NCI-H1417 treated with DMSO at 0.1 percent for 48 hours (cell line): ENCODE measurements at places on chromosomes 6 and 20.
A peak's percentile ranks its signal among the peaks of the same experiment; 100 is the strongest.

DNA sequence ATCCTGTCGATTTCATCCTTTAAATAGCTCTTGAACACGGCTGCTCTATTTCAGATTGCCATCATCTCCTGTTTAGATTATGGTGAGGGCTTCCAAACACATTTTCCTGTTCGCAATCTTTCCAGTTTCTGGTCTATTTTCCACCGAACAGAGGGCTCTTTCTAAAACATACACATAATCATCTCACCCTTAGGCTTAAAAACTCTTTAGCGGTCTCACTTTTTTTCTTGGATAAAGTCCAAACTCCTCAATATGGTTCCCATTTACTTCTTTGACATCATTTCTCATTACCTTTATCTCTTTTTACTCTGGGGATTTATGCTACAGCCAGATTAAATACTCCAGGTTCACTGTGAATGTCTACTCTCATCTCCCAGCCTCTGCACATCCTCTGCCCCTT, 103.4 kb upstream of the STMND1 start:
- DNase-seq = no peak

GRCh38 chr20:52313341-52313963, 121.9 kb upstream of the ZFP64 start:
- DNase-seq = peak; percentile 43

DNA sequence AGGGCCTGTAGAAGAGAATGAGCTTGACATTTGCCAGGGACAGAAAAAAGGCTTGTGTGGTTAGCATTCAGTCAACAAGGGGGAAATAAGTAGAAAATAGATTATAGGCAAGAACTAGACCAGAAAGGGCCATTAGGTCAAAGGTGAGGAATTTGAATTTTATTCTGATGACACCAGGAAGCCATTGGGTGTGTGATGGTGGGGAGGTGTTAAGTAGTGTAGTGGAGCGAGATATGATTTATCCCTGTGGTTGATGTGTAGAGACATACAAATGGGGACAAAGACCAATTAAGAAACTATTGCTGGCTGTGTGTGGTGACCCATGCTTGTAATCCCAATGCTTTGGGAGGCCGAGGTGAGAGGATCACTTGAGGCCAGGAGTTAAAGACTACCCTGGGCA, 11.0 kb downstream of the DSTN start:
- DNase-seq = no peak

- DNase-seq = no peak
These were observed 41.1 kb downstream of the LRP11 start for GRCh38 chr6:149823013-149823412.

DNA sequence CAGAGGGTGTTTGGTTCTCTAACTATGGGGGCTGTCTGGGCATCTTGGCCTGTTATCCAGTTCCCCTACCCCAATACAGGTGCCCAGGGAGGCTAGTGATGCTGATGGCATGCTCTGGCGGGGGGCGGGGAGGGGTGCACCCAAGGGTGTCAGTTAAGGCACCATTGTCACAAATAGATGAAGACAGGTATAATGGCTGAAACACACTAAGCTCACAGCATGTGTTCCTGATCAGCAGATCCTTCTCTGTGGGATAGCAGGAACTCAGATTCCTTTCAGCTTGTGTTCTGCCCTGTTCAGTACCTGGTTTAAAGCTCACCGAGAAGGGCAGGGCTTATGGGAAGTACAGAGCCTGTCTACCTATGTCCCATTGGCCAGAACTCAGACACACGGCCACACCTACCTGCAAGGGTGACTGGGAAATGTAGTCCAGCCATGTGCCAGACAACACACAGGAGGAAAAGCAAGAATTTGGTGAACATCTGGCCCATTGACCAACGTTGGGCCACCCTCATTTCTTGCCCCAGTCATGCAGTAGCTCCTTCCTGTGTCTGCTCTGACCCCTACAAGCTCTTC, 3.4 kb upstream of the RSPO4 start:
- DNase-seq = no peak

DNA sequence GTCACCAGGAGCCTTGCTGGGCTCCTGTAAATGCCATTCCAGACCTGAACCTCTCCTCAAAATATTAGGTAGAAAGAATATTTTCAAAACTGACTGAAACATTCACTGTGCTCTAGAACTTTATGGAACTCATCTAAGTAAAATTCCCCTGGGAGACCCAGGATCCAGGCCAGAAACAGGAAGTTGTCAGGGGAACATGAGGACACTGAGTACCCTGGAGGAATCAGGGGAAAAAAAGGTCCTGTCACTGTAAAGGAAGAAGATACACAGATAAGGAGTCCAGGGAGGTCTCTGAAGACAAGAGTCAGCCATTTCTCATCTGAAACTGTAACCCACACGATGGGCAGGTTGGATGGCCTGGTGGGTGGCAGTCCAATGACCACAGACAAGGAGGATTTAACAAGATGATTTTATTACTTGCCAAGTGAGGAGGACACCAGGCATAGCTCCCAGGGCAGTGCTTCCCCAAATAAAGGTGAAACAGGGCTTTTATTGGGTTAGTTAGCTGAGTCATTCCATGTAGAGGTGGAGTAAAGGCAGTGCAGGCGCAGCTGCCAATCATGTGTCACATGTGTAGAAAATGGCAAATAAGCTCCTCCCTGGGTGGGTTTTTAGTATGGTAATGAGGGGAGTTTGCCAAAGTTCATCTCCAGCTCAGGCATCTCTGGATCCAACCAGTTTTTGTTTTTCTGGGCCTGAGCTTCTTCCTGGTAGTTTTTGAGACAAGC, 138.5 kb downstream of the RCAN2 start:
- DNase-seq = no peak

DNA sequence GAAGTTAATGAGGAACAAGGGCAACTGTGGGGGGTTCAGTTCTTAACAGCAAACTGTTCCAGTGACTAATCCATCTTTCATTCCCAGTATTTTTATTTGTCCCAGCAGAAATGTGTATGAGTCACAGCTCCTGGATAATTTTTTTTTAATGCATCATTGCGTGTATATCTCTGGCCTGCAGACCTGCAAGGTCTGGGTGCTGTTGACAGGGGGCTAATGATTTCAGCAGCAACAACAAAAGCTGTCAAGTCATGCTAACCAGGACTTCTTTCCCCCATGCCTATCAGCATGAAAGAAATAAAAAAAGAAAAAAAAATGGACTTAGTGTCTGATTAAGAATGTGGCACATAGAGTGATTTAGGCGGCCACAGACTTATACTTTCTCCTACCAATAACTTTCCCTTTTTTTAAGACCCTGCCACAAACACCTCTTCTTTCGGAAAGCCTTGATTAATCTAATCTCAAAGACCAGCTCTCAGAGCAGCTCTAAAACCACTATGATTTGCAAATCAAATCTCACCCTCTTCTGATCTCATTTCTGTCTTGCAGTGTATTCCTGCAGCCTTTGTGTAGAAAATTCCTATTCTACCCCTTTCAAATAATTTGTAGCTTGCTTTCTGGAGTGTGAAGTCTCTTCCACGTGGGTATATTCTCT, 14.2 kb upstream of the PREX1 start:
- DNase-seq = no peak

GRCh38 chr20:31602779-31603441, 2.2 kb upstream of the ID1 start:
- no peak for DNase-seq

- DNase-seq = peak; percentile 55
These were observed 3.1 kb downstream of the NTSR1 start for GRCh38 chr20:62711703-62712101.

DNA sequence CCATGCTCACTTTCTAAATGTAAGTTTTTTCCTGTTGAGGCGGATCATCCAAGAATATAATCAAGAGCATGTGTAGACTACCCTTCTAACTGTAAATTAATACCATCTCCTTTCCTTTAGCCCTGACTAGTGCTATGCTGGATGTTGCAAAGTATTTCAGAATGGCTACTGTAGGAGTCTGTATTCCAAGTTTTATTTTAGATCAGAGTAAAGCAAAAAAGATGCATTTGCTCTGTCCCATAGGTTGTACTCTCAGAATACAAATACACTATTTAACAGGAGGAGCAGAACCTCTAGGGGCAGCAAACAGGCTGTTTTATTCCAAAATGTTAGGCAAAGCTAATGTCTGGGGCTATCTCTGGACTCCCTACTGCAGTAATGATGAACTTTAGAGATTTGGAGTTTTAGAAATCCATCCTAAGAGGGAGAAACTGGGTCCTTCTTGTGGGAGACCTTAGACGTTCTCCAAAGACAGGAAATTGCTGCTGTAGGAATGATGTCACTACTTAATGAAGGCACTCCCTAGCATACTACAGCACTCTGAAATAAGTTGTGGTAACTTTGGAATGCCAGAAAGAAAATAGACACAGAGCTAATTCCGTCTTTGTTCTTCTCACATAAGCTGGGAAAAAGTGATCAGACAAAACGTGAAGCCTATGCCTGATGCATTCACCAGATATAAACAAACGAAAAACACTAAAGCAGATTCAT, 392.4 kb upstream of the HS3ST5 start:
- no peak for DNase-seq

DNA sequence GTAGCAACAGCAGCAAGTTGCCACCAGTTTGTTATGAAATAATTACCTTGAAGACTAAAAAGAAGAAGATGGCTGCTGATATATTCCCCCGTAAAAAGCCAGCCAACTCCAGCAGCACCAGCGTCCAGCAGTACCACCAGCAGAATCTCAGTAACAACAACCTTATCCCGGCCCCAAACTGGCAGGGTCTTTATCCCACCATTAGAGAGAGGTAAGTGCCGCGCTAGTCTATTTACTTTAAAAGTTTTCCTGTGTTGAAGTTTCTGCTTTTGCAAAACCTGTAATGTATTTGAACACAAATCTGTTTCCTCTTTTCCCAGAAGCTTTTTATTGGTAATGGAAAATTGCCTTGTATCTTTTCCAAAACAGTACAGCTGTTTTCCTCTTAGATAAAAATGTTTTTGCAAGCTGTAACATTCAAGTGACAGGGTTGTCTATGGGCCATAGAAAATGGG, 725 bp downstream of the BTBD3 start:
- no peak for DNase-seq

DNA sequence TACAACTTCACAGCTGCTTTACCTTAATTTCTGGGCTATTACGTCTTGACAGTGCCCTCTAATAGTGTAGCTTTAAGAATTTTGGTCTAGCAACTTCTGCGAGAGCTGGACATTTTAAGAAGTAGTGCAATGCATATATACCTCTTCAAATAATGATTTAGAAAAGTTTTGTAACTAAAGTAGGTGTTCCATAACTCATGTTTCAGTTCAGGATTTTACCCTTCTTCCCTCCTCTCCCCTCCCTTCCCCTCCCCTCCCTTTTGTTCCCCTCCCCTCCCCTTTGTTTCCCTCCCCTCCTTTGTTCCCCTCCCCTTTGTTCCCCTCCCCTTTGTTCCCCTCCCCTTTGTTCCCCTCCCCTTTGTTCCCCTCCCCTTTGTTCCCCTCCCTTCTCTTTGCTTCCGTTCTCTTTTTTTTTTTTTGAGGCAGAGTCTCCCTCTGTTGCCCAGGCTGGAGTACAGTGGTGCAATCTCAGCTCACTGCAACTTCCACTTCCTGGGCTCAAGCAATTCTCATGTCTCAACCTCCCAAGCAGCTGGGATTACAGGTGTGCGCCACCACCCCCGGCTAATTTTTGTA, 28.8 kb upstream of the TRAM2 start:
- no peak for DNase-seq

- no peak for DNase-seq
These were observed 16.9 kb upstream of the RFPL4B start for GRCh38 chr6:112330071-112330878.

- DNase-seq = no peak
These were observed 258.5 kb downstream of the KIF16B start for GRCh38 chr20:16314748-16315159.

DNA sequence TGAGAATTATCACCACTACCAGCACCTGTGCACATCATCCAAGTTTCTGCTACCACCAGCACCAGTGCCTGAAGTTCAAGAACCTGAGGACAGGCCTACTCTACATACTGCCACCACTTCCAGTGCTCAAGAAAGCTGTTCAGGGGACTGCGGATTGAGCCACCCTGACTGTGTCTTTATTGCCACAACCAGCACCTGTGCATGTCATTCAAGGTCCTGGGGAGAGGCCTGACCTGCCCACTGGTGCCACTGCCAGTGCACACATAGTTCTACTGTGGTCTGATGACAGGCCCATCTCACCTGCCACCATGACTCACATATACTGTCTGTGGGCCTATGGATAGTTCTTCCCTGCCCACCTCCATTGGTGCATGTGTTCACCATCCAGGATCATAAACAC, 559.4 kb downstream of the COL12A1 start:
- no peak for DNase-seq

DNA sequence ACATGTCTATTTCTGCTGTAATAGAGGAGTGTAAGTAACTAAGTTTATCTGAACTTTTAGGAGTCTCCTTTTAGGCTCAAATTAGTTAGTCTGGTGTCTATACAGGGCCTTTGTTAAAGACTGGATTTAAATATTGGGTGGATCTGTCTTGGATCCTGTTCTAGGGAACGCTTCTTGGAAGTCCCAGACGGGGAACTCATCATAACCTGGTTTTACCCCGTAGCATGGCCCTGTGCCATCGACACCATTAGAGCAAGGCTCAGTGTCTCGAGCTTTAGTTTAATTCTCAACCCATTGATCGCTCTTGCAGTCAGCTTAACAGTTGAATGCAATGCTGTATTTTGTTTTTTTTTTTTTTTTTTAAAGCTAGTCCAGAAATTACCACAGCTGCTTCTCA, 89.9 kb downstream of the CARMIL1 start:
- no peak for DNase-seq

GRCh38 chr6:89313006-89313405, 2.1 kb downstream of the GABRR2 start:
- DNase-seq = no peak

GRCh38 chr6:125231133-125231532, 70.6 kb downstream of the HDDC2 start:
- DNase-seq = no peak

- no peak for DNase-seq
These were observed 218.5 kb downstream of the ARHGAP18 start for GRCh38 chr6:129491436-129491835.

GRCh38 chr6:131532580-131533039, 40.4 kb upstream of the ARG1 start:
- DNase-seq = no peak

DNA sequence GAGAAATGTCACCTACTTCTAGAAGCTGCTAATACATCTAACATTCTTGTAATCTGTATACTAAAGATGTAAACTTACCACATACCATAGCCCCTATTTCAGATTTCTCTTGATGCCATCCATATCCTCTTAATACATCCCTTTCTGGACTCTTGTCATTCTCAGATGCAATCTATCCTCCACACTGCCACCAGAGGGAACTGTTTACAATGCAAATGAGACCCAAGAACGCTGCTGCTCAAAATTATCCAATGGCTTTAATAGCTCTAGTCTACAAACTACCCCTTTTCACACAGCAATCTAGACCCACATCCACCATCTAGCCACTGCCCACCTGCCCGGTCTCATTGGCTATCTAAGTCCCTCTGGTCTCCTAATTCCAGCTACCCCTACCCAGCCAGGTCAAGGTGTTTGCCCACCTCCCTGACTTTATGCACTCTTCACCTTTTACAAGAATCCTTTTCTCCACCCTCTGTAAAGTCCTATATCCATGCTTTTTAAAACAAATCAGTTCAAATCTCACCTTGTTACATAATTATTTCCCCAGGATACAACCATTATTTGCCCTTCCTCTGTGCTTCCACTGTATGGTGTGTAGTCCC, 14.8 kb downstream of the FAXC start:
- no peak for DNase-seq
